ENCODE measurements at places on chromosomes 3 and 15.

GRCh38 chr3:40042752-40043443 lies 233.5 kb downstream of the MYRIP start:
- DNase-seq, result no peak

GRCh38 chr3:123689831-123690230 lies 105.0 kb upstream of the HACD2 start:
- no peak for DNase-seq

DNA sequence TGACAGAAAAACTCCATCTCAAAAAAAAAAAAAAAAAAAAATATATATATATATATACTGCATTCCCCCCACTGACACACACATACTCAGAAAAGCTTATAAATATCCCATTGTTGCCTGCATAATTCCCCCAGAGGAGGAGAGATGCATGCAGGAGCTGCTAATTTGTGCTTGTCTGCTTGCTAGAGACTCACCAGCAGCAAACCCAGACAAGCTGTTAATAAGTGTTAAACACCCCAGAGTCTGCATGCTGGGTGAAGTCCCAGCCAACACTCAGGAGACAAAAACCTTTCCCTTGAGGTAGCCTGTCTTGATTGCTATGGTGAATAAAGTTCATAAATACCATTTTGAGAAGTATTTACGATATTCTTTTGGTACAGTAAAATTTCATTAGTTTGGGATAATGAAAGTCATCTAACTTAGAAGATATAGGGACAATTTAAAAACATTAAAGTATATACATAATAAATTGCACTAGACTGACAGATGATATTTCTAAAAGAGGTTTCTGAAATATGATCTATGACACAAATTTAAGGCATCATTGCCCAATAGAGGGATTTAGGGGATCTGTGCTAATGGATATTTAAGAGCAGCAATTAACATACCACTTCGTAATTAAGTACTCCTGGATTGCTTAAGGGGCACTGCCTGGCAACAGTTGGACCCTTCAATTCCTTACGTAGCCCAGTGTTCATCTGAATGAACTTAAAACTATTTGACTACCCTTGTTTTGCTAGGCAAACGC lies 400.0 kb upstream of the C2CD4B start:
- DNase-seq, result peak; percentile 68

DNA sequence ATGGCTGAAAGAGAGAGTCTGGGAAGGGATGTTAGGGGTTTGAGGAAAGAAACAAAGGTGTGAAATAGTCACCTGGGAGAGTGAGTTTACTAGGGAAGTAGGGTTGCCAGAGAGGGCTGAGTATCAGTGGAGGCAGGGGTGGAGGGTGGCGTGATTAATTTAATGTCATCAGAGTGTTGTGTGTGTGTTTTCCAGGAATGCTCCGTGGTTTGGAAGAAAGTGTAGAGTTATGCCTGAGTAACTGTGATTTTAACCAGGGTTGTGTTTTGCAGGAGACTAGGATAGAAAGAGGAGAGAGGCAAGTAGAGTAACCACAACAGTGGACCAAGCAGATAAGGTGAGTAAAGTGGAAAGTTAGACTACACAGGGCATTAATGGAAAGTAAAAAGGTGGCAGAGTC lies 27.2 kb downstream of the PLD1 start:
- no peak for DNase-seq

GRCh38 chr3:30437171-30437601 lies 169.2 kb upstream of the TGFBR2 start:
- no peak for DNase-seq

GRCh38 chr3:148906667-148907066 lies 41.6 kb downstream of the CPA3 start:
- no peak for DNase-seq

DNA sequence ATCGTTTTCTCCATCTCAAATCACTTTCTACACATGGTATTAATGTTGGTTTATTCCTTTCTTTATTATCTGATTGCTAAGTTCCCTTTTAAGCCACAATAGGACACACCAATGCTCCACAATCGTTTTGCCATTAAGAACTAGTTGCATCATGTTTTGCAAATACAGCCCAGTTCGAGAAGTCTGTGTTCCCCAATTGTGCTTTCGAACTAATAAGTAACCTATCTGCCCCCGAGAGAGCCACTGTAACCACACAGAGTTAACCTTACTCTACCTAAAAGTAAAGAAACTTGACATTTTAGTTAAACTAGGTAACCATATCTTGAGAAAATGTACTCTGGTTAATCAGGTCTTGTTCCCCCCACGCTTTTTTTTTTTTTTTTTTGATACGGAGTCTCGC lies 39.1 kb downstream of the MAGI1 start:
- DNase-seq, result no peak

DNA sequence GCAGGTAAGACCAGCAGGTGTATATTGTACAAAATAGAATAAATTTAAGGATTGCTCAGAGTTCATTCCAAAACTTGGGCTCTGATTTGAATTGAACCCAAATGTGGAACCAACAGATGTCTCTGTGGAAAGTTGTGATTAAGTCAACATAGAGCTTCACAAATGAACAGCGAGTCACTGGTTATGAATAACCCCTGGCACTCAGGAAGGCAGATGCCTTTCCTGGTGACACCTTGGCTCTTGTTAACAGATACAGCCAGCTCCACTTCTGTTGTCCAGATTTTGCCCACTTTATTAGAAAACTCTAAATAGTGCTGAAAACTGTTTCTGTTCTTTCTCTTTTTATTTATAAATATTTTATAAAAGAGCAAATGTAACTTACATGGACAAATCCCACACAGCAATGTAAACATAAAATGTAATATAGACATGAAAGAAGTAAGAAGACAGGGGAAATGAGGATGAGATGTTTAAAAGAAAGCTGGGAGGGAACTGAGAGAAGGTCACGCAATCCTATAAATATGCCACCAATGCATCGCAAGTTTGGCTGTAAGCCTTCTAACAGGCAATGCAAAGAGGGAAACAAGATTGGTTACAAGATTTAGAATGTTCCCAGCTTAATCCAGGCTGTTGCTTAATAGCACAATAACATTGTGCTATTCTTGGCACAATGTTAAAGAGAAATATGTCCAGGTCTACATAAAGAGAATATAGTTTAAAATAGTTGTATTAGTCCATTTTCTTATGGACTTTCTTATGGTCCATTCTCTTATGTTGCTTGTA lies 495.5 kb downstream of the TAFA4 start:
- no peak for DNase-seq

GRCh38 chr3:50567011-50567385 lies 549 bp downstream of the C3orf18 start:
- no peak for DNase-seq

All from NCI-H1417 (cell line).